NT2/D1 (cell line): ENCODE measurements at places on chromosomes 12 and 14.

DNA sequence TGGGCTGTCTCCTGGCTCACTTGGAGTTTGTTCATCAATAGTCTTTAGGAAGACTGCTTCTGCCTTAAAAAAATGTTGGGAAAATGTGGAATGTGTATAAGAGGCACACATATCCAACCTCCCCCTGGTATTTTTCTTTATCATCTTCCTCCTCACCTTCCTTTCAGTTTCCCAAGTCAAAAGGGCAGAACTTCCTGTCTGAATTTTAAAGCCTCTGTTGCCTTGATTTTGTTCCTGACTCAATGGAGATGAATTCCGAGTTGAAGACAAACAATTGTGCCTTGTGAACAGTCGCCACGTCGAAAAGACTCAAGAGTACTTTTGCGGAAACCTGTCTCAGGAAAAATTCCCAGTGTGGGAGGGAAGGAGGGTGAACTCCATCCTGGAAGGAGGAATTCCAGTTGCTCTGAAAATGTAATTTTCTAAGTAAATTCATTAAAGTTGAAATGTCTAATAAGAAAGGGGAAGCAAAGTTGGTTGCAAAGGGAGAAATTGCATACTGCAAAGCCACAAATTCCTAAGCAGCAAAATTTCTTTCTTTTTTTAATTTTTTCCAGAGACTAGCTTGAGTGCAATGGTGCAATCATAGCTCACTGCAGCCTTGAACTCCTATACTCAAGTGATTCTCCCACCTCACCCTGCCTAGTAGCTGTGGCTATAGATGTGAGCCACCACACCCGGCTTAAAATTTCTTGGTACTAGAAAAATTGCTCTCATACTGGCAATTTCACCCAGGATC lies 50.2 kb upstream of the ELK3 start:
- no peak for DNase-seq

GRCh38 chr14:65731933-65732506 lies 319.5 kb downstream of the FUT8 start:
- DNase-seq: no peak

DNA sequence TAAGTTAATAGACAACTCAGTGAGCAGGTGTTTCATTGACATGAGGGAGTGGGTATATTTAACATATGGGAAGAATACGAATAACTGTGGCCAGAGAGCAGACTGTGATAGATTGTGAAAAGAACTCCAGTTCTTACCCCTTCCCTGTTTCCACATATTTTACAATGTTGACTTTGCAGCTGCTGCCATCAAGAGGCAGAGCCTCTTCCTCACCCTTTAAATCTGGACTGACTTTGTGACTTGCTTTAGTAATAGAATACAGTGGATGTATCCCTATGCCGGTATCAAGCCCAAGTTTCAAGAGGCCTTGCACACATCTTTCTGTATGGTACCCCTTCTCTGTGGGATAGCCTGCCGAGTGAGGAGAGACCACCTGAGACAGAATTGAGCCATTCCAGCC lies 356.7 kb downstream of the ETNK1 start:
- no peak for DNase-seq

DNA sequence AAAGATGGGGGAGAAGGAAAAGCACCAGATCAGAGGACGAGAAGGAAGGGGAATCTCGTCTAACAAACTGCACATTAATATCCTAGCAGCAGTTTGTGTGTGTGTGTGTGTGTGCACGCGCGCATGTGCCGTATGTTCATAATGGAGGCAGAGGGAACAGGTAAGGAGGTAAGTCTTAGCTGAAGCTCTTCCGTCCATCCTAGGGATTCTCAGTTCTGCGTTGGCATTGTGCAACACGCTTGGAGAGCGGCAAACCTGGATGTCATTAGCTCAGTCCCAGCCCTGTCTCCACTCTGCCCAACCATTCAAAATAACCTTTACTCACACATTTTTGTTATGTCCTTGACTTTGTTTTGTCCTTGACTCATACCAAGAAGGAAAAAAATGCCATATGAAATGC lies 1.6 kb upstream of the C1R start:
- no peak for DNase-seq

DNA sequence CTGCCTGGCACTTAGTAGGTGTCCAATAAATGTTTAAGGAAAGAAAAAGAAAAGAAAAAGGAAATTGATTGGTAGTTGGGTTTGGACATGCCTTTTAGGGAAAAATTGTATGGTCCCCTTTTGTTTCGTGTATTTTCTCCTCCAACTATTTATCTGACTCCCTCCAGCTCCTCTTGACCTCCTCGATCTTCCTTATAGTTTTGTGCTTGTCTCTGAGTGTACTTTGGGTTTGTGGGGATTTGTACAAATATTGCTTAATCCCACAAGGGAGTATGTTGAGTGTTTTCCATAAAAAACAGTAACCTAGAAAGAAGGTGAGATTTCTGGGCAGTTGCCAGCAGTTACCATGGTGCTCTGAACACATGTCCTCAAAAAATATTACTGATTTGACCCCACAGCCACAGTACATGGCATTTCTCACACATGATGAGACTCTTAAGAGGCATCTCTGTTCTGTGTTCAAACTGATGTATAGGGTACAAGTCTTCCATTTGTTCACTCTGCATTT lies 15.7 kb downstream of the PLEKHG7 start:
- no peak for DNase-seq
